Osteoblast (primary cell): ENCODE measurements at places on chromosomes 7 and 10. TPM values are rescaled to one million over a fixed set of nuclear protein-coding genes. Genes with fewer than 3 reads are reported as not detected.
A peak's percentile ranks its signal among the peaks of the same experiment; 100 is the strongest.

DNA sequence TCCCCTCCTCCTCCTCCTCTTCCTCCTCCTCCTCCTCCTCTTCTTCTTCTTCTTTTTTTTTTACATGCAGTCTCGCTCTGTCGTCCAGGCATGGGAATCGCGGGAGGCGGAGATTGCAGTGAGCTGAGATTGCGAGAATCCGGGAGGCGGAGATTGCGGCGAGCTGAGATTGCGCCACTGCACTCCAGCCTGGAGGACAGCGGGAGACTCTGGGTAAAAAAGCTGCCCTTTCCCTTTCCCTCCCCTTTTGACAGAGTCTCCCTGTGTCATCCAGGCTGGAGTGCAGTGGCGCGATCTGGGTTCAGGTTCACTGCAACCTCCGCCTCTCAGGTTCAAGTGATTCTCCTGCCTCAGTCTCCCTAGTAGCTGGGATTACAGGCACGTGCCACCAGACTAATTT is 168.1 kb upstream of the MALRD1 start:
- no peak for DNase-seq

DNA sequence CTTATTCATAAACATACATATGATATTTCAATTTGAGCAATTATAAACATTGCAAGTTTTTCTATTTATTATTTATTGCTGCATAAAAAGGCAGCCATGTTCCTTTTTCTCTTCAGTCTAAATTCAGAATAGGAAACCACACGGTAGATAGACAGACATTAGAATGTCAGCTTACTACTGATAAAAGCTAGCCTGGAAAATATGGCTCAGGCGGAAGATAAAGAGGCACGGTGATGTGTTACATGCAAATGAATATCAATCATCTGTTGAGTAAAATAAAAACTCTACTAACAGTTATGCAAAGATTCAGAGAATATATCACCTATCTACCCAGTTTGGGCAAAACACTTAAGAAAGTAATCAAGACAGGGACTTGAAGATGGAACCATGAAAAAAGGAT is 73.5 kb upstream of the PDSS1 start:
- DNase-seq: no peak

Gene PKD2L1
- total RNA-seq: not detected in 2 replicates

DNA sequence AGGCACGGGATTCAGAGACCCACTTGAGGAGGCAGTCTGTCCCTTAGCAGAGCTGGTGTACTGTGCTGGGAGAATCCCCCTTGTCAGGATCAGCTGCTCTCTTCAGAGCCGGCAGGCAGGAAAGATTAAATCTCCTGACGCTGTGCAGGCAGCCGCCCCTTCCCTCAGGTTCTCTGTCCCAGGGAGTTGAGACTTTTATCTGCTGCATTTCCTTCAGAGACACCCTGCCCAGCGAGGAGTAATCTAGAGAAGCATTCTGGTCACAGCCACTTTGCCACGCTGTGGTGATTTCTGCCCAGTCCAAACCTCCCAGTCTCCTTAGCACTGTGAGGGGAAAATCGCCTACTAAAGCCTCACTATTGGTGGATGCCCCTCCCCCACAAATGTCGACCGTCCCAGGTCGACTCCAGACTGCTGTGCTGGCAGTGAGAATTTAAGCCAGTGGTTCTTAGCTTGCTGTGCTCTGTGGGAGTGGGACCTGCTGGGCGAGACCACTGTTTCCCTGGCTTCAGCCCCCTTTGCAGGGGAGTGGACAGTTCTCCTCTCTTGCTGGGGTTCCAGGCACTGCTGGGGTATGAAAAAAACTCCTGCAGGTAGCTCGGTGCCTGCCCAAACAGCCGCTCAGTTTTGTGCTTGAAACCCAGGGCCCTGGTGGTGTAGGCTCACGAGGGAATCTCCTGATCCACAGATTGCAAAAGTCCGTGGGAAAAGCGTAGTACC is 265.4 kb downstream of the ZWINT start:
- DNase-seq: no peak

- no peak for DNase-seq
Measured at GRCh38 chr7:22262538-22262937, 94.4 kb downstream of the RAPGEF5 start.

- peak; percentile 97 for DNase-seq
Measured at GRCh38 chr7:151248346-151249033, at the start of gene SMARCD3. SMARCD3 (minus strand) TSS chr7:151248694; CDS start chr7:151248562, 132 bp downstream.

GRCh38 chr10:93703066-93703465 is 674 bp upstream of the FRA10AC1 start:
- DNase-seq: peak; percentile 22

Gene ANKMY2
- 26.8 and 28.0 TPM in 2 replicates for total RNA-seq

- no peak for DNase-seq
Measured at GRCh38 chr7:144671429-144671828, 164.4 kb downstream of the TPK1 start.

Gene TMEM270
- not detected in 2 replicates for total RNA-seq

Gene HMX3
- not detected in 2 replicates for total RNA-seq

Gene TMEM178B
- total RNA-seq: 1.1 and 2.1 TPM in 2 replicates
